Endothelial cell (in vitro differentiated cells): ENCODE measurements at places on chromosomes 2 and 18.

- no peak for DNase-seq
These were observed 97.4 kb upstream of the NABP1 start for GRCh38 chr2:191580581-191580980.

DNA sequence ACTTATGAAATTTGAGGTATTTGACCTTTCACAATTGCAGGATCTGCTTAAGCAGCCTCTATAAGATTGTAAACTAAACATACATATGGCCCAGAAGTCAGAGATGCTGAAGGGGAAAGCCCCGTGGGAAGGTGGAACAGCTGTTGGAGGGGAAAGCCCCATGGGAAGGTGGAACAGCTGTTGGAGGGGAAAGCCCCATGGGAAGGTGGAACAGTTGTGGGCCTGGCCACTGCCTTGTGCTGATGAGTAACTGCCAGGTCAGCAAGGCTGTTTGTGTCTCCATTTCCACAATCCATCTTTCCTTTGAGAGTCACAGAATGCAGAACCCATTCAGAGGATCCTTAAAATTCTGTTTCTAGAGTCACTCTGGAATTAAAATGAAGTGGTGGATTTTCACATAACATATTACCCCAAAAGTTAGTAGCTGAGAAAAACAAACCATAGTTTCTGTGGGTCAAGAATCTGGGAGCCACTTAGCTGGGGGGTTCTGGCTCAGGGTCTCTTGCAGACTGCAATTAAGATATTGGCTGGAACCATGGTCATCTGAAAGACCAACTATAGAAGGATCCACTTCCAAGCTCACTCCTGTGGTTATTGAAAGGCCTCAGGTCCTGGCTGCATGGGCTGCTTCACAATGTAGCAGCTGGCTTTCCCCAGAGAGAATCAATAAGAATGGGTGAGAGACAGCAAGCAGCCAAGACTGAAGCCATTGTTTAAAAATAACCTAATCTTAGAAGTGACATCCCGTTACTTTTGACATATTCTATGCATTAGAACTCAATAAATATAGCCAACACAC lies 86.6 kb upstream of the CAVIN2 start:
- no peak for DNase-seq

DNA sequence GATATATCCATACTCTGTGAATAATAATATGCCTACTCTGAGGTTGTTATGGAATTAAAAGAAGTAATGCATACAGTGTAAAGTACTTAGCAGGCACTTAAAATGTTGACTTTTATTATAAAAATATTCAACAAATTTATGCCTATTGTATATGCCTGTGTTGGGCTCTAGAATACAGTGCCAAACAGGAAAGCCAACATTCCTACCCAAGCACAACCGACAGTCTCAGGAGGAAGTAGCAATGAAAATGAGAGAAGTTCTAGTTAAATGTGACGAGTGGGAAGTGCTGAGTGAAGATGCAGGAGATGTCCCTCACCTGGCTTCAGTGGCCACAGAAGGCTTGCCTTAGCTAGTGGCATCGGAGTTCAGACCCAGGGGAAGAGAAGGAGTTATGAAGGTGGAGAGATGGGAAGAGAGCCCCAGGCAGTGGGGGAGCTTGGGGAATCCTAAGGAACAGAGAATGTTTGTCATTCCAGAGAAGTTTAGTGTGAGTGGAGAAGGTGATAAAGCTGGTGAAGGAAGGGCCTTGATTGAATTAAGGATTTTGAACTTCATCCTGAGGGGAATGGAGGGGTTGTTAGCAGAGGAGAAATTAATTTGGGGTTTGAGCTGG lies 105.4 kb upstream of the CNGA3 start:
- no peak for DNase-seq

DNA sequence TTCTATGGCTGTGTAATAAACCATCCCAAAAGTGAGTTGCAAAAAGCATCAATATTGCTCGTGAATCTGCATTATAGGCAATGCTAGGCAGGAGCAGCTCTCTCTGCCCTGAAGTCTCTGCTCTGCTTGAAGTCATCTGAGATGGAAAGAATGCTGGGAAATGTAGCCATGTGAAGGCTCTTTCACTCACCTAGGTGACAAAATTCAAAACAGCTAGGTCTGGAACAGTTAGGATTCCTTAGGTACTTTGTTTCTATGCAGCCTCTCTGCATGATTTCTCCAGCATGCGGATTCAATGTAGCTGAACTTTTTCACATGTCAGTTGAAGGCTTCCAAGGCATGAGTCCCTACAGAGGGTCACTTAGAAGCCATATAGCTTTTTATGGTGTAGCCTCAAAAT lies 1383.7 kb downstream of the LRP1B start:
- DNase-seq, result no peak

- no peak for DNase-seq
These were observed 292.8 kb downstream of the SOX11 start for GRCh38 chr2:5984946-5985345.

DNA sequence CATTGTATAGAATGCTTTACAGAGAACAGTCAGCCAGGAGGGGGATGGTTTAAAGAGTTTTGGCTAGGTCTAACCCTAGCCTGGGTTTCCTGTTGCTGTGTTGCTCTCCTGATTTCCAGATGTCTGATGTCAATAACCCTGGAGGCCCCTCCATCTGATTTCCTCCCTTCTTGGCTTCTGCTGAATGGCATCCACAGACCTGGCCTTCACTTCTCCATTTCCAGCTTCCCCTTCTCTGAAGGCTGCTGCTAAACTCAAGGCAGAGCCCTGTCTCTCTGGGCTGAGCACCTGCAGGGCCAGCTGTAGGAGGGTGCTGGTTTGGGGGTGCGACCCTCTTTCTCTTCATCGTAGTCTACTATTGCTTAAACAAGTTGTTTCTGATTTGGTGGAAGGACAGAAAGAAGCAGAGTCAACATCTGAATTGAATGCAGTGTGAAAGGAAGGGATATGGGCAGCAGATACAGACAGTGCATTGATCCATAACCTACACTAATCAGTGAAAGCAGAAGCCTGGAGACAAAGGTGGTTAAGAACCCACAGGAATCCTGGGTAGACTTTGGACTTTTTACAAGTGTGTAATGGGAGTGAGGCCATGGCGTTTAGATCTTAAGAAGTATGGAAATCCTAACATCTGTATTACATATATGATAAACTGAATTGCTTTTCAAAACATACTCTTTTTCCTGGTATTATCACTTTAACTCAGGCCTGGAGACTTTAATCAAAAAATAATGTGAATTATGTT lies 153.6 kb downstream of the HRH4 start:
- DNase-seq, result no peak

DNA sequence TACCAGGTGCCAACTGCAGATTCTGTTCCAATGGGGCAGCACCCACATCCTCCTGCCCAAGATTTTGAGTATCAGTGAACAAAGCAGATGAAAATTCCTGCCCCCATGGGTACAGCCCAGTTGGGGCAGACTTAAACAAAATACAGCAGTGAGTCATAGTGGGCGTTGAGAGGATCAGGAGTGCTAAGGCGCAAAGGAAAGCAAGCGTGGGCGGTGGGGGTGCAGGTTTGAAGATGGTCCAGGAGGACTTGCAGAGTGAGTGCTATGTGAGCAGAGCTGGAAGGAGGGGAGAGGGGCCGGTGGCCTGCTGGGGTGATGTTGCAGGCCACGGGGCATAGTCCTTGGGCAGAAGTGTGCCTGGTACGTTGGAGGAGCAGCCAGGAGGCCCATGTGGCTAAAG lies 24.7 kb downstream of the STEAP3 start:
- DNase-seq, result no peak

GRCh38 chr18:64044616-64045015 lies 74.7 kb downstream of the SERPINB8 start:
- no peak for DNase-seq

- DNase-seq, result no peak
These were observed 26.2 kb upstream of the CYP27A1 start for GRCh38 chr2:218755567-218756404.

- DNase-seq, result no peak
These were observed 41.5 kb upstream of the TANK start for GRCh38 chr2:161118722-161119121.

GRCh38 chr18:5237723-5238370 lies 40.8 kb upstream of the AKAIN1 start:
- DNase-seq, result peak; percentile 85

GRCh38 chr2:240832921-240833494 lies 13.0 kb upstream of the KIF1A start:
- no peak for DNase-seq

DNA sequence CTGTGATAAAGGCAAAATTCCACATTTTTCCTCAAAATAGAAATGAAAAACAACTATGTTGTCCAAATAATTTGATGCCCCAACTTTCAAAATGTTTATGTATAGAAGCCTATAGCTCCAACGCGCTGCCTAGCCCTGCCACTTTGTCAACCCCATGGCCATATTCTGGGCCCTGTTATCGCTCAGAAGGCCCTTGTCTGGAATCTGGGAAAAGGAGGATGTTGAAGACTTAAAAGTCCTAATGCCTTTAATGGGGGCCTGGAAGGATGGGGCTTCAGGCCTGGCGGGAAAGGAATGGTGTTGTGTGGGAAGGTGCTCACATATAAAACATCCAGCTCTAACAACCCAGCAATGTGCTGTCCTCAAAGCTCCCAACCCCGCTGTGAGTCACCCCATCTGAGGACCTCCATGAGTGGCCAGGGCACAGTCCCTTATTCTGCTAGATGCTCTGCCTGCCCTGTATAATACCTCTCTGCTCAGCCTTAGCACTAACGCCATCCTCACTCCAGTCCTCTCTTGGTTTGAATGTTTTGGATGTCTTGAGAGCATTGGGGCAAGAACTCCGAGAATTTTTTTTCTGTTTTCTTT lies 86.0 kb downstream of the ACSL3 start:
- DNase-seq, result no peak
